Nucleus accumbens (tissue), 56 donors: ENCODE measurements at places on chromosomes 7 and 10.

- DNase-seq = no peak
Measured at GRCh38 chr7:608954-609353, 89.3 kb upstream of the PDGFA start.

DNA sequence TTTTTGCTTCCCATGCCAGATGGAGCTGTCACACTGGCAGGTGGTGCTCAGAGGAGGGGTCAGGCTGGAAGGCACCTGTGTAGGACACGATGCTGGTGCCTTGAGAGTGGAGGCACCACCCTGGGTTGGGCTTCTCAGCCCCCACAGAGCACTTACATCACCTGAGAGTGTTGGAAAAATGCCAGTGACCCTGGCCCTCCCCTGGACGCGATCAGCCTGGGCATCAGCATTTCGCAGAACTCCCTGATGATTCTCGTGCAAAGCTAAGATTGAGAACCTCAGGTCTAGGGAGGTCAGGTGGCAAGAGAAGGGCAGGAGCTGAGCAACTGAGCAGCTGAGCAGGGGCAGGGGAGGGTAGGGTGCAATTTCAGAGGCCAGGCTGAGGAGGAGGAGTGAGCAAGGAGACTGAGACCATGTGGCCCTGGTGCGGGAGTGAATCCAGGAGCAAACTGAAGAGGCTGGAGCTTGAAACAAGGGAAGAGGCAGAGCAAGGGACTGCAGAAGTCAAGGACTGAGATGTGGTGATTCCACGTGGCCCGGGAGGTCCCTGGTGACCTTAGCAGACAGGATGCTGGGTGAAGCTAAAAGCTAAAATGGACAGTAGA is 24.7 kb upstream of the GRID1 start:
- no peak for DNase-seq

DNA sequence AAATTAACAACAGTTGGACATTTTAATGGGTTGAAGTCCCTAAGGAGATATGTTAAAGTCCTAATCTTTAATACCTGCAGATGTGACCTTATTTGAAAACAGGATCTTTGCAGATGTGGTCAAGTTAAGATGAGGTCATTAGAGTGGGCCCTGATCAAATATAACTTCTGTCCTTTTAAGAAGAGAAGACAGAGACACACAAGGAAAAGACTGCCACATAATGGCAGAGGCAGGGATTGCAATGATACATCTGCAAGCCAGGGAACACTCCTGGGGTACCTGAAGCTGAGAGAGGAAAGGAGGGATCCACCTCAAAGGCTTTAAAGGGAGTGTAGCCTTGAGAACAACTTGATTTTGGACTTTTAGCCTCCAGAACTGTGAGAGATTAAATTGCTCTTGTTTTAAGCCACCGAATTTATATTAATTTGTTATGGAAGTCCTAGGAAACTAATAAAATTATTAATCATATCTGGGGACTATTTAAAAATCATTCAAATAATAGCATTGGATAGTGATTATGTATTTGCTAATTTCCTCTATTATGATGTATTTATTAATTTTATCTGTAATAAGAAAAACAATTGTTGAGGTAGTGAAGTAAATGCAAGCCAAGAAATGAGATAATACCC is 700.0 kb upstream of the PCDH15 start:
- no peak for DNase-seq

DNA sequence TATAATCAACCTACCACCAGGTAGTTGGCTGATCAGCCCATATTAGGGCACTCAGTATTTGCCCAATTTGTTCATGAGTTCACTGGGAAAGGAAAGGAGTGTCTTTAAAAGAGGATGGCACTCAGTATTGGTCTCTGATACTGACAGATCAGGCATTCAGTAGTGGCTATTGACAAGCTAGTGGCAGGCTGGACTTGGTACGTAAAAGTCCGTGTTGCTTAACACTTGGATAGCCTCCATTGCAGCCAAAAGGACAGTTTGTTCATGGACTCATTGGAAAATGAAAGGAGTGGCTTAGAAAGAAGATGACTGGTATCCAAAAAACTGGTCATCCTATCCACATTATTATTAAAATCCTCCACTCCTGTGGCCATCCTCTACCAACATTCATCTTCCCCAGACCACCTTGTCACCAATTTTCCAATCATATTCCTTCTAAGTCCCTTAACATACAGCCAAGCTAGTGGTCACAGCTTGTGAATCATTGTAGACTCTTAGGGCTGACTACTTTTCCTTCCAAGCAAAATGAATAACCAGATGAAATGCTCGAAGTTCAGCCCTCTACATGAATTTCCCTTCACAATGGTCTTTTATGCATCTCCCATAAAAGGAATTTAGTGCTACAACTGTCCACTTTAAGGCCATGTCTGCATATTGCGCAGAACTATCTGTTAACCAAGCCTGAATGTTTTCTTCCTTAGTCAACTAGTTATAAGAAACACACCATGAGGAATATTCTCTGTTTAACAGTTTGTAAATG is 78.6 kb upstream of the MAGI2 start:
- DNase-seq = no peak

GRCh38 chr10:35448687-35449662 is 112.7 kb downstream of the CCNY start:
- peak; percentile 57 for DNase-seq

- no peak for DNase-seq
Measured at GRCh38 chr10:28367929-28368484, 65.1 kb upstream of the MPP7 start.
